ENCODE measurements at places on chromosomes 5 and 9. TPM values are rescaled to one million over a fixed set of nuclear protein-coding genes. Genes with fewer than 3 reads are reported as not detected.

Gene PTGDS
- total RNA-seq: 34.9 TPM

DNA sequence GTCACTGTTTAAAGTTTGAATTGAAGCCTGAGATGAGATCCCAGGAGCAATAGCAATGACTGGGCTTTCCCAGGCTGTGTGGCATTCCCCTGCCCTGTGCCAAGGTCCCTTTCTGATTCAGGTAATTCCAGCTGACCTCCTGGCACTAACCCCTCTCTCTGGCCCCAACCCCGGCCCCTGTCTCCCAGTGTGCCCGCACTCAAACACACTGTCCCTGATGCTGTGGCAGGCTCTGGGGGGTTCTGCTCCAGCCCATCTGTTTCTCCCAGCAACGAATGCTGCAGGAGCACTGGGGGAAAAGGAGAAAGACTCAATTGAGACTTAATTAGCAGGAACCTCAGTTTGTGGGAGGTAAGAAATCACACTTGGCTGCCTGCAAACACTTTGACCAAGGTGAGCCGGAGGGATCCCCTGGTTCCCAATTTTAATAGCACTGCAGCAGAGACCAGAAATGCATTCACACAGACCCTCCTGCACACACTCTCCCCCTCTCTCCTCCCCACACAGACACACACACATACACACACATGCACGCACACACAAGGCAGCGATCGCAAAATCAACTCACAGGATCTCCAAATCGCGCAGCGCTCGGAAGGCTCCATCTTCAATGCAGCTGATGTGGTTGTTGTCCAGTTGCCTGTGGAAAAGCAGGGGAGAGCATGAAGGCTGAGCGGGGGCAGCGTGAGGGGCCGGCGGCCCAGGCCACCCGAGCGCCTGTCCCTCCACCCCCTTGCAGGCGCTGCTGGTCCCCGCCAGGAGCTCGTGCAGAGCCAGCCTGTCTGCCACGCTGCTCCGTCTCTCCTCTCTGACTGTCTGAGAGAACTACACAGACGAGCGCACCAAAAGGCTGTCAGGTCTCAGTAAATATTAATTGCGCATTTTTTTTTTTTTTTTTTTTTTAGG is 265.1 kb upstream of the PANK3 start:
- H3K4me1 ChIP-seq: no peaks in the 10 kb centered on the region
- H3K4me3 ChIP-seq: no peak overlapping the region
- H3K27ac ChIP-seq: no peak overlapping the region
- H3K27me3 ChIP-seq: peaks cover 30% of the 10 kb centered on the region

Gene DAPK1
- 87.5 TPM for total RNA-seq

Gene GABRG2
- total RNA-seq: 0.14 TPM

DNA sequence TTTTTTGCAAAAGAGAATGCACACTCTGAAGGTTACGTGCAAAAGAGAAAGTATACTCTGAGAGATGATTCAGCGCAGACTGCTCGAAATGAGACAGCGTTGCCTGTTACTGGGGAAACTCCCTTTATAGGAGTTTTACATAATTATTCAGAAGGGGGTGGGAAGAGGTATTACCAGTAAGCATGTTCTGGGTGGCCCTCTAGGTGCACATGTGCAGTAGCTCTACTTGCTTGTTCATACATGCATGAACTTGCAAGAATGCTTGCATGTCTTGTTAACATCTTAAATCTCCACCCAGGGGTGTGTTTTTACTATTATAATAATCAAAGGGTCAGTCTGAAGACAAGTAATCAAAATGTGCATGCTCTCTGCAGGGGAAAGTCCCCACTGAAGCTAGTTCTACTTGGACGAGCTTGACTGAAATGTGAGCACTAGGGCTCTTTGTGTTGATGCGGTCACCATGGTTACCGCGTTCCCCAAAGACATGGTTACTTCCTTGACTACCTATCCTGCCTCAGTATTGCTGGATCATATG is 75.5 kb downstream of the SGCD start:
- H3K4me3 ChIP-seq: no peak overlapping the region
- no peaks in the 10 kb centered on the region for H3K27me3 ChIP-seq
- H3K4me1 ChIP-seq: peaks cover 12% of the 10 kb centered on the region
- H3K36me3 ChIP-seq: no peaks in the 10 kb centered on the region

GRCh38 chr5:17373406-17373805 is 124.6 kb upstream of the TAF11L2 start:
- H3K4me3 ChIP-seq: no peak overlapping the region
- no peaks in the 10 kb centered on the region for H3K27me3 ChIP-seq
- no peaks in the 10 kb centered on the region for H3K4me1 ChIP-seq
- DNase-seq: no peak

DNA sequence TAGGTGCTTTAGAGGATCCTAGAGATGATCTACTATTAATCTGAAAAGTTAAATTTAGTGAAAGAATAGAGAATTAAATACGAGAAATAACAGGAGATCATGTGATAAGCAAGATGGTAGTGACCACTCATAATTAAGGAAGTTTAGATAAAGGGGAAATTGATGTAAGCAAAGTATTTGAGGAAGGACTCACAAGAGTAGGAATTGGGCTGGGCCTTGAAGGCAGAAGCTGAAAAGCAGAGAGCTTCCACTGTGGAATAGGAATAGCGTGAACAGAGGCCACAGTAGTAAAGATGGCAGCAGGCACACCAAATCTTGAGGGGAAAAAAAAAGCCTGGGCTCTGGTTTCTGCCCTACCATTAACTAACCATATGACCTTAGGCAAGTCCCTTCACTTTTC is 38.0 kb downstream of the KIF24 start:
- DNase-seq: no peak
- H3K36me3 ChIP-seq: no peaks in the 10 kb centered on the region
- H3K4me3 ChIP-seq: no peak overlapping the region
- H3K4me1 ChIP-seq: no peaks in the 10 kb centered on the region
- no peak overlapping the region for H3K27ac ChIP-seq

- no peak overlapping the region for H3K4me3 ChIP-seq
- H3K27me3 ChIP-seq: peaks cover 94% of the 10 kb centered on the region
- no peak overlapping the region for H3K27ac ChIP-seq
These were observed 5.5 kb downstream of the KCNT1 start for GRCh38 chr9:135707252-135708138.

Gene TSPAN17
- total RNA-seq: 2.3 TPM

GRCh38 chr5:78886341-78887230 is 98.5 kb downstream of the ARSB start:
- H3K4me1 ChIP-seq: no peaks in the 10 kb centered on the region
- H3K4me3 ChIP-seq: no peak overlapping the region
- no peaks in the 10 kb centered on the region for H3K27me3 ChIP-seq
- no peaks in the 10 kb centered on the region for H3K36me3 ChIP-seq

DNA sequence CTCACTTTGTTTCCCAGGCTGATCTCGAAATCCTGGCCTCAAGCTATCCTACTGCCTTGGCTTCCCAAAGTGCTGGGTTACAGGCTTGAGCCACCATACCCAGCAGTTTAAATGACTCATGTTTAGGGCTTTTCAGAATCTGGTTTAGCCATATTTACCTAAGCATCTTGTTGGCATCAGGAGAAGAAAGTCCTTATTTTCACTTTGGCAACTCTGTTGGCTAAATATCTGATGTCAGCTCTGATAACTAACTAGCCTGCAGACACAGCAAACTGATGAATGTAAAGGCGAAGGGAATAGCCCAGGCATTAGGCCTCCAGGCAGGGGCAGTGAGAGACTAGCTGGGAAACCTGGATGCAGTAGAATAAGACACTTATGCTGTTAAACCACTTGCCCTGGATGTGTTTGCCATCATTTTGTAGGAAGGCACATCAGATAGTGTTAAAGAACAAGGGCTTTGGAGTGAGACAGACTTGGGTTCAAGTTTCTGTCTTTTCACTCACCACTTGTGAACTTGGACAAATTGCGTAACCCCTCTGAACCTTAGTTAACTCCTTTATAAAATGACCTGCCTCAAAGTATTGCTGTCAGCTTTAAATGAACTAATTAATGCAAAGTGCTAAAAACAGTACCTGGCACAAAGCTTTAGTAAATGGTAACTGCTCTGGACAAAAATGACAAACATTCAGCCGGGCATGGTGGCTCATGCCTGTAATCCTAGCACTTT is 34.7 kb upstream of the GARNL3 start:
- H3K36me3 ChIP-seq: no peaks in the 10 kb centered on the region
- peaks cover 7% of the 10 kb centered on the region for H3K4me1 ChIP-seq
- H3K4me3 ChIP-seq: no peak overlapping the region
- no peak for DNase-seq
- H3K27ac ChIP-seq: no peak overlapping the region
- no peaks in the 10 kb centered on the region for H3K27me3 ChIP-seq

DNA sequence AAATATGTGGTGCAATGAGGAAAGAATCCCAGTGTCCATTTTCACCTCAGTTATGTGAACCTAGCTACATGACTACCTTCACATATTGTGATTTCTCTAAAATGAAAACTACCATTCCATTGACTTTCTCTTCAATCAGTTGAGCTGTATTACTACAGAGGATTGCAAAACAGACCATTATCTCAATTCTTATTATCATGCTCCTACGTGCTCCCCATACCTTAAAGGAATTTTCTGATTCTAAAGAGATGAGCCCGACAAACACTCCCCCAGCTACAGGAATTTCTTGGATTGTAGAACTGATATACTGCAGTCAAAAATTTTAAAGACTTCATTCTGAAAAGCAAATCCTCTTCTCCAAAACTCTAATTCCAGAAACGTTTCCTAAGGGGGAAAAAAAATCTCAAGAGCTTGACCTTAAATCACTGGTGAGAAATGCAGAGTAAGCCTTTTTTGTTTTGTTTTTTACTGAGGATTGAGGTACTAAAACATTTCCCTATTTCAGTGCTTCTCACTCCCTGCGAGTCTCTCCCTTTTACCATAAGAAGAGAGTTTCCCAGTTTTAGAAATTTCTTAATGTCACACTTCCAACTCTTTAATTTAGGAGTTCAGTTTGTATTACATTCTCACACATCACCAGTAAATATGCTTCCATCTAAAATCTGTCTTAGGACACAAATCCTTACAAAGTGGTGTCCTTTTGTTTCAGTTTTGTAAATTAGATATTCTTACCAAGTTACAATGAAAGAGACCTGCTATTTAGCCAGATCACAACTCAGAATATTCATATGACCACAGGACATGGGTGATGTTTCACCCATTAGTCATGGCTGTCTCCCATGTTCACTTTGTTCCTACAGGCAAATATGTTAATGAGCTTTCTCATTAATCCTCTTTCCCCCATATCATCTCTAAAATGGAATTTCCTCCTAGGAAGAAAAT is 203.8 kb downstream of the TSSK1B start:
- no peaks in the 10 kb centered on the region for H3K36me3 ChIP-seq
- no peak for DNase-seq
- H3K27me3 ChIP-seq: no peaks in the 10 kb centered on the region
- H3K4me1 ChIP-seq: peaks cover 14% of the 10 kb centered on the region

Gene FRMD3
- 7.0 TPM for total RNA-seq

DNA sequence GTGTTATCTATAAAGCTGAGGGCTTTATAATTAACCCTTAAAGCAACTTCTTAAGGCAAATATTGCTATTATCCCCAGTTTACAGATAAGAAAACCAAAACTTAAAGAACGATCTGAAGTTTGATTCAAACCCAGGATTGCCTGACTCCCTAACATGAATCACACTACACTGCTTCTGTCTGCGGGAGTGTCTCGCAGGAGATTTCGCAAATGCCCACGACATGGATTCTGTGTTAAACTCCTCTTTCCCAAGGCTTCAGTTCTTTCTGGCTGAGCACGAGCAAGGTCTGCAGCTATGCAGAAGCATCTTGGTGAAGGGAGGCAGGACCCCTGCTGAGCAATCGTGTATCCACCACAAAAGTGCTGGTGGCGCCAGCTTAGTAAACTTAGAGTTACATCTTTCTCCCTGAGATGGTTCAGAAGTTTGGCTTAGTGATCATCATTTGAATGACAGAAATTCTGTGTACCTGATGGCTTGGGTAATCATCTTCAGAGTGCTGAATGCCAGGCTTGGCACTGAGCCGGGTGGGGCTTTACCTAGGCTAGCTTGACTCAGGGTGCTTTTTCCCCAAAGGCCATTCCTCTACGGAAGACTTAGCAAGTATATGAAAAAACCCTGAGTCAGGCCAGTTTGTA is 81.4 kb upstream of the PIK3R1 start:
- no peak overlapping the region for H3K4me3 ChIP-seq
- no peaks in the 10 kb centered on the region for H3K27me3 ChIP-seq
- DNase-seq: no peak
- H3K27ac ChIP-seq: no peak overlapping the region

Gene MRPS30
- total RNA-seq: 37.2 TPM

Gene C5orf58
- not detected for total RNA-seq

Gene PIGO
- 20.0 TPM for total RNA-seq

DNA sequence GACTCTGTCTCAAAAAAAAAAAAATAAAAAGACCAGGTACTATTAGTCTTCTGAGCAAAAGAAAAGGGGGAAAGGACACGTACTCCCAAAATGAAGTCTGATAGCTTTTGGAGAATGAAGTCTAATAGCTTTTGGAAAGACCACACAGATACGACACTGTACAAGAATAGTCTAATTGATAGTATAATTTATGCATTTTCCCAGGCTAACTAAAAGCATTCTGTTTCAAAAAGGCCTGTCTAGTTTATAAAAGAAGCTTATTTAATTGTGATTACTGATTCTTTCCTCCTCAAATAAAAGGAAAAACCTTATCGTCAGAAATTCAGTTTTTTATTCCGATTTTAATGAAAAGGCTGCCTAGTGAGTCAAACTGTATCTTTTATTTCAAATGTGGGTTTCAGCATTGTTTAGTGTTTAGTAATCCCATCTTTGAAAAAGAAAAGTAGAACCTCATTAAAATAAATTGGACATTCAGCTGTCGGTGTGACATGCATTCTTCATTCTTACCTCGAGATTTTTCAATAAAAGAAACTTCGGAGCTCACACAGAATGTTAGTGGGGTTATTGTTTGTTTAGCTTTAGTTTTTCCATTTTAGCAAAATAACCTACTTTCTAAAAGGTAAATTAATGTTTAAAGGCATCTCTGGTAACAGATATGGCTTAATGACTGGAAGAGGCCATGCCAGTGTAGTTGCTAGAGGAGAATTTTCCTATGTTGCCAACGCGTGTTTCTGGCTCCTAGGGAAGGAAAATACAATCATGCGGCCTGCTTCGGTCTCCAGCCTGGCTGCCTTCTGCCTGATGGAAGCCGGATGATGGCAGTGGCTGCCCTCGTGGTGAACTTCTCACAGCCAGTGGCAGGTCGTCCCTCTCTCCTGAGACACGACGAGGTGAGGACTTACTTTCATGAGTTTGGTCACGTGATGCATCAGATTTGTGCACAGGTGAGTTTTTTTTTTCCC is 70.0 kb downstream of the NLN start:
- DNase-seq: no peak
- no peak overlapping the region for H3K27ac ChIP-seq
- H3K36me3 ChIP-seq: peaks cover 33% of the 10 kb centered on the region
- H3K4me3 ChIP-seq: no peak overlapping the region
- H3K4me1 ChIP-seq: no peaks in the 10 kb centered on the region
- H3K27me3 ChIP-seq: no peaks in the 10 kb centered on the region

Gene ECM2
- 22.6 TPM for total RNA-seq

Data from stomach (tissue), 19 donors.